Stimulated activated CD8-positive, alpha-beta memory T cell treated with anti-CD3 and anti-CD28 coated beads, Interleukin-4, amount 100 ng/mL, for 1 hour (primary cell): ENCODE measurements at places on chromosomes 5 and 9.

DNA sequence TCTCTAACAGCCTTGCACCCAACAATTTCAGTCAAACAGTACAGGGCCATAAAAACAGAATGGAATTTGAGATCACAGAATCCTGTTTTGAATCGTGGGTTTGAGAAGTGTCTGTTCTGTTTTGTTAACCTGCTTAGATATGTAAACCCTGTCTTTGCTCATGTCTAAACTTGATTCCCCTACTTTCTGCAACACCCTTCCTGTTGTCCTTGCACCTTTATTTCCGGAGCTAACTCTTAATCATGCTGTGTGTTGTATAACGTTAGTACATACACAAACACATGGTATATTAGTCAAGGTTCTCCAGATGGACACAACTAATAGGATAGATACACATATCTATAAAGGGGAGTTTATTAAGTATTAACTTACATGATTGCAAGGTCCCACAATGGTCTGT lies 2229.2 kb upstream of the C9orf72 start:
- no peak for DNase-seq

DNA sequence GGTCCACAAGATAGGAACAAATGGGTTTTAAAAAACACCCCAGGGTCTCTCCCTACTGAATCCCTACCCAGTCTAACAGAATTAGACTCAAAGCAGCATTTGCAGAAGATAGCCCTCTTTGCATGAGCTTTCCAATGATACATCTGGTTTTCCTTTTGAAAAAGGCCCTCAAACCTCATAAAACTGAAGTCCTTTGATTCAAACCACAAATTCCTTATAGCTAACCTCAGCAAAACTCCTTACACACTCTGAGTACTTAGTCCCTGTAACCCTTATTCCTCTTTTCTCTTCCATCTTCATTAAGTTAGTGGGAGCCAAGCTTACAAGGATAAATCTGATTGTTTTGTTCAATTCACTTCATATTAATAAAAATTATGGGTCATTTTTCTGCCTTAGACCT lies 90.5 kb upstream of the TNC start:
- no peak for DNase-seq

- DNase-seq, result no peak
Measured at GRCh38 chr9:87605676-87606075, 108.0 kb downstream of the DAPK1 start.

DNA sequence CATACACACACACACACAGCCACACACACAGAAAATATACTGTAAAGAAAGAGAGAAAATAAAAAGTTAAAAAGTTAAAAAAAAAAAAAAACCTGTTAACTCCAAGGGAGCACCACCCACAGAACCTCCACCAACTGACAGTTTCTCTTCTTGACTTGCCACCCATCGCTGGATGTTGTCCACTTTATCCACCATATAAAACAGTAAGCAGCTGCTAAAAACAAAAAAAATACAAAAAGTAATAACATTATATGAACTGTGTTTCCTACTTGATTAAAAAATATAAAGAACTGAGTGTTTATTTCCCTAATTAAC lies 1.2 kb downstream of the PURA start:
- no peak for DNase-seq

- DNase-seq, result no peak
Measured at GRCh38 chr9:93601666-93602065, 25.3 kb downstream of the PHF2 start.

DNA sequence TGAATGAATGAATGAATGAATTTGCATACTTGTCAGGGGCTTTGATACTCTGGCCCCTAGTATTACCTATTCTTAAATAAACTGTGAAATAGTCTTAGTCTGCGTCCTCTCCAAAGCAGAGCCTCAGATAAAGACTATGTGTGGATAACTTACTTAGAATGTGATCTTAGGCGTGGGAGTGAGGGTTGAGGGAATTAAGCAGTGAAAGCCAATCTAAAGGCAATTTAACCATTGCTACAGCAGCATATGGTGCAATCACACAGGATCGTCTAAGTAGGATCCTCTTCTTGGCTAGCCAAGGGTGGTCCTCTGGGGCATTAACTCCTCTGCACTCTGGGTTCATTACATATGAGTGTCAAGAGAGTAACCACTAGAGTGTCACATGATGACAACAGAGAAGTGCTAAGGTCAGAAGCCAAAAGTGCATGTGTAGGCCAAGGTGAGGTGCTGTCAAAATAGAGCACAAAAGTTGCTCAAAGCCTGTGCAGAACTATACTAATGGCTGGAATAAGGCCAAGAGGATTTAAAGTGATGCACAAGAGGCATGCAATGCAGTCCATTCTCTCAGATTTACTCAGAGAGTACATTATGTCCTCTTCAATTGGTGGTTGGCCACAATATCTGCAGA lies 274.4 kb upstream of the SEMA6A start:
- DNase-seq, result no peak

DNA sequence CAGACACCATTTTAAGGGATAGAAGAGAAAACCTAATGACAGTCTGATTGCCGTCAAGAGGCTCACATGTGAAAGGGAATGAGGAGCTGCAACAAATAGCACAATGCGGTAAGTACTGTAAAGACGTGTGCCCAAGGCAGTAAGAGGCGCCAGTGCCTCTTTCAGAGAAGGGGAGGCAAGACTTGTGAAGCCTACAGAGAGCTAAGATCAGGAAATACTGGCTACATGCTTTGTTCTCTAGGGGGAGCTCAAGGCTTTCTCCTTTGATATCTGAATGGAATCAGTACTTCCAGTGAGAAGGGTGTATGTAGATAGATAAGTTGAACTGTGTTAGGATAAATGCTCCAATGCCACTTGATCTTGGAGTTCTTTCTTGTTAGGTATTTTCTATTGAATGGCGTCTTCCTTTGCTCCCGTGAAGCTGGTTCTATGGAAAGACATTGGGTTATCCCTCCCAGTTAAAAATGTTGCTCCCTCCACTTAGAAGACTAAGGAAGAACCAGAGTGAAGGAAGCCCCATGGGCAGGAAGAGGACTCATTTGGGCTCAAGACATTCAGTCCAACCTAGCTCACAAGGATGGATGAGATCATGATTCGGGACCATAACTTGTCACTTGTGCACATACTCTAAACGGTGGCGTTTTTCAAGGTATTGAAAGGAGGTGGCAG lies 23.5 kb upstream of the ALDOB start:
- no peak for DNase-seq

- no peak for DNase-seq
Measured at GRCh38 chr9:82184524-82184923, 196.0 kb downstream of the SPATA31D1 start.

- DNase-seq, result no peak
Measured at GRCh38 chr9:14301583-14302021, 12.3 kb downstream of the NFIB start.

DNA sequence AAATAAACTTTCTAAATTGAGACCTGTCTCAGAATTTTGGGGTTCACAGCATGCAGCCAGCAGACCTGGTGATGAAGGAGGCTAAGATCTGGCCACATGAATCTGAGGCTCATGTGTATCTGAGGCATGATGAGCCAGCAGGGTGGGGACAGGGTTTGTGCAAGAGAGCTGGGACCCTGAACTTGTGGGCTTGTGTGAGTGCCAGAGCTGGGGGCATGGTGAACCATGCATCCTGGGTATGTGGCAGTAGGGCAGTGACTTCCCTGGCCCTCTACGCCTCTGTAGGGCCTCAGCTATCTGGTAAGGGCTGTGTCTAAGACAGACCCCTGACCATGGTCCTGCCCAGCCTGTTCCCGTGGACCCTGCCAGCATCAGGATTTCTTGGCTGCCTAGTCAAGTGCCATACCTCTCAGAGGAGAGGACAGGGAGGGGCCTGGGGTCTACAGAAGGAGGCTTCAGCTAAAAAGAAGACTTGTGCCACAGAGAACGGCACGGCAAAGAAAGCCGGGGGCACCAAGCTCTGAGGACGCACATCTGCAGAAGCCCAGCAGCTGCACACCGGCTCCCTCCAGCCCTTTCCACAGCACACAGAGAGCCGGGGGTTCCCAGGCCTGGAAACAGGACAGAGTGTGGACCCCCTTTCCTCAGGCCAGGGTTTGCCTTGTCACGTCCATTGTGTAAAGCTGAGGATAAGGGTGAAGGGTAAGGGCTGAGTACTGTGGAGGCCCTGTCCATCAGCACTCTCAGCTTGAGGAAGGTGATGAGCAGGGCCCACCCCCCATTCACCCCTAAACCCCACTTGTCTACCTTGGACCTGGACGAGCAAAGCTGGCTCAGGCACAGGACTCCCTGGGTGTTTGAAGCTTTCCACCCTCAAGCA lies 130.1 kb downstream of the MRPL36 start:
- DNase-seq, result no peak

- DNase-seq, result no peak
Measured at GRCh38 chr5:76196886-76197489, 113.8 kb downstream of the SV2C start.

- DNase-seq, result no peak
Measured at GRCh38 chr5:105956456-105957196, 1714.1 kb downstream of the EFNA5 start.

- no peak for DNase-seq
Measured at GRCh38 chr5:133423011-133423617, 189.2 kb downstream of the FSTL4 start.

DNA sequence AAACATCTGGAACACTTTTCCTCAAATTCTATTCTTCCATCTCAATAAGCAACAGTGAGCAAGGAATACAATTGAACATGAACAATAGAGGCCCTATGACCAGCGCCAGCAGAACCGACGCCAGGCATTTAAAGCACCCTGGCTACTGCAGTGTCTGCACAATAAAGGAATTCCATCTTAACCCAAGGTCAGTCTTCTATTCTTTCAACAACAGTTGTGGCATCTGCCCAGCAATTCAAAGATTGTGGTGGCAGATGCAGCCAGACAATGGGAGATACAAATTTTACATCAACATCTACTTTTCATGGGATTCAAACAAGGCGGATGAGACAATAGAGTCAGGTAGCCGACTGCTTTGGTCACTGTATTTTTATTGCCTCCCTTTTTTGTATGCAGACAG lies 65.9 kb downstream of the ELL2 start:
- no peak for DNase-seq

DNA sequence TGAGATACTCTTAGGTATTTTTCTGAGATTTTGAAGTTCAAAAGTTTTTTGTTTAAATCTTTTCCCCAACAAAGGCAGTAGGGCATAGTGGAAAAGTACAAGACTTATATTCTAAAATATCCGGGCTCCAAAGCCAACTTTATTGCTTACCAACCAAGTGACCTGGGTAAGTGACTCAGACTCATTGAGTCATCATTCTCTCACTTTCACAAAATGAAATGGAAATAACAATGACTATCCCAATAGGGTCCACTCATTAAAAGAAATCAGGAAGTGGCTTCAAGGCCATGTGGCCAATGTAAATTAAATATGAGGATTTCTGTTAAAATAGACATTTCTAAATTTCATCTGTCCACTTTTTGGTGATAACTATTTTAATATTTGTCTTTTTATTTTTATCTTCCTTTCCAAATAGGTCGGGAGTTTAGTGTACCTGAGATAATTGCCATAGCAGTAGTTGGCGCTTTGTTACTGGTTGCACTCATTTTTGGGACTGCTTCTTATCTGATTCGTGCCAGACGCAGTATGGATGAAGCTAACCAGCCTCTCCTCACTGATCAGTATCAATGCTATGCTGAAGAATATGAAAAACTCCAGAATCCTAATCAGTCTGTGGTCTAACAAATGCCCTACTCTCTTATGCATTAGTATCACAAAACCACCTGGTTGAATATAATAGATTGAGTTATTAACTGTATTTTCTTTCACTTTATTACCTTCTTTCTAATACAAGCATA lies 15.5 kb downstream of the TYRP1 start:
- no peak for DNase-seq

GRCh38 chr9:125521462-125522327 lies 185.3 kb downstream of the MAPKAP1 start:
- no peak for DNase-seq

GRCh38 chr9:82732928-82733327 lies 330.0 kb downstream of the RASEF start:
- no peak for DNase-seq

- DNase-seq, result no peak
Measured at GRCh38 chr9:81370096-81370495, 319.3 kb downstream of the TLE1 start.

DNA sequence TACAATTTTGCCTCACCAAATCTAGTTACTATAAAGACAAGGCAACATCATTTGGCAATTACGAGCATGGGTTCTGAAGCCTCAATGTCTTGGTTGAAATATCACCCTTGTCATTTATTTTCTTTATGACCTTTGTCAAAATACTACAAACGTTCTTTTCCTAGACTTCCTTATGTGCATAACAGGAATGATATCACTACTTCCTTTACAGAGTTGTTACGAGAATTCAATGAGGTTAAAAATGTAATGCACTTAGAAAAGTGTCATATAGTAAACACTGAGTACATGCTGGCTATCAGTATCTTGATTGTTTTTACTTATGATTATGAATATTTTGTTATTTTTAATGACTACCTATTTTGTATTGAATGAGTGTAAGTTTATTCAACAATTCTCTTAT lies 640.9 kb upstream of the CCNG1 start:
- no peak for DNase-seq

GRCh38 chr5:73596705-73597328 lies 29.2 kb upstream of the ARHGEF28 start:
- DNase-seq, result no peak

- no peak for DNase-seq
Measured at GRCh38 chr5:75381456-75381855, 44.4 kb downstream of the HMGCR start.

DNA sequence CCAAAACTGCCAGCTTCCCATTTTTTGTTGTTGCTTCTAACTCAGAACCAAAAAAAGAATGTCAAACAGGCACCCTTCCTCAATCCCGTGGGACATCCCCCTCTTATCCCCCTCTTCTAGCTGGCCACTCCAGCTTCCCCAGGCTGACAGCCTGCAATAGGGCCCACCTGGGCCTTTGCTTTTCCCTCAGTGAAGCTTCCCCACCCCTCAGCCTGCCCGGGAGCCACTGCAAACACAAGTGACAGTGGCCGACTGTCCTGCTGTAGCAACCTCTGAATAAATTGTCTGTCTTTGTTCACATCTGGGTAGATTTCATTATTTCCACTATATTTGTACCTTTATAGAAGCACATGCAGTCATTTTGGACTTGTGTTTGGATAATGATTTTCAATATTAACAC lies 245.3 kb downstream of the GADD45G start:
- no peak for DNase-seq

GRCh38 chr9:36148311-36149051 lies 11.9 kb downstream of the GLIPR2 start:
- peak; percentile 69 for DNase-seq

GRCh38 chr9:35826071-35826701 lies 2.3 kb downstream of the FAM221B start:
- DNase-seq, result no peak

- no peak for DNase-seq
Measured at GRCh38 chr5:111859031-111859430, 102.0 kb upstream of the NREP start.
